Stimulated activated memory B cell treated with anti-CD40 and anti-IgM and Interleukin-4, amounts not matched to agents 10 μg/mL and 1 μg/mL and 100 μg/mL, for 72 hours (primary cell): ENCODE measurements at places on chromosomes 5 and 9.

DNA sequence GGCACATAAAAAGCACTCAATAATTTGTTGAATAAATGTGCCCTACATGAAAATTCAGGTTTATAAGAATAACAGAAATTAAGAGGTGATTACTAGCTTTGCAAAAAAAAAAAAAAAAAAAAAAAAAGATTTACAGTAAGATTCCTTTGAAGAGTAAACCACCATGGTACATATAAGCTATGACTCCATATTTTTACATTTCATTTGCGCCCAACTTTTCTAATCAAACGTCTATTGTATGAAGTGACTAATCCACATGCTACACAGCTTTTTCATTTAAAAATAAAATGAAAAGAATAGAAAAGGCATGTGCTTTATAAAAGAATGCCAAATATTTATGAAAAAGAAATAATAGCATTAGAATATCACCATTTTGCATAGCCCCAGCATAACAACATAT is at the start of gene PLAC8L1:
PLAC8L1 (minus strand) TSS at position 101 of the 400 bp plus-strand sequence. CDS start 1,266 bp downstream, outside the sequence.
- ATAC-seq = no peak

- no peak for ATAC-seq
Measured at GRCh38 chr5:142065273-142065672, 43.3 kb upstream of the NDFIP1 start.

- no peak for ATAC-seq
Measured at GRCh38 chr5:161625673-161626072, 59.8 kb upstream of the GABRA6 start.

GRCh38 chr5:32339878-32340277 is 27.1 kb upstream of the MTMR12 start:
- ATAC-seq = no peak

GRCh38 chr5:178536541-178537466 is 53.4 kb downstream of the COL23A1 start:
- ATAC-seq = peak; percentile 41

- ATAC-seq = peak; percentile 71
Measured at GRCh38 chr9:97853844-97854695, 1.0 kb downstream of the FOXE1 start.

DNA sequence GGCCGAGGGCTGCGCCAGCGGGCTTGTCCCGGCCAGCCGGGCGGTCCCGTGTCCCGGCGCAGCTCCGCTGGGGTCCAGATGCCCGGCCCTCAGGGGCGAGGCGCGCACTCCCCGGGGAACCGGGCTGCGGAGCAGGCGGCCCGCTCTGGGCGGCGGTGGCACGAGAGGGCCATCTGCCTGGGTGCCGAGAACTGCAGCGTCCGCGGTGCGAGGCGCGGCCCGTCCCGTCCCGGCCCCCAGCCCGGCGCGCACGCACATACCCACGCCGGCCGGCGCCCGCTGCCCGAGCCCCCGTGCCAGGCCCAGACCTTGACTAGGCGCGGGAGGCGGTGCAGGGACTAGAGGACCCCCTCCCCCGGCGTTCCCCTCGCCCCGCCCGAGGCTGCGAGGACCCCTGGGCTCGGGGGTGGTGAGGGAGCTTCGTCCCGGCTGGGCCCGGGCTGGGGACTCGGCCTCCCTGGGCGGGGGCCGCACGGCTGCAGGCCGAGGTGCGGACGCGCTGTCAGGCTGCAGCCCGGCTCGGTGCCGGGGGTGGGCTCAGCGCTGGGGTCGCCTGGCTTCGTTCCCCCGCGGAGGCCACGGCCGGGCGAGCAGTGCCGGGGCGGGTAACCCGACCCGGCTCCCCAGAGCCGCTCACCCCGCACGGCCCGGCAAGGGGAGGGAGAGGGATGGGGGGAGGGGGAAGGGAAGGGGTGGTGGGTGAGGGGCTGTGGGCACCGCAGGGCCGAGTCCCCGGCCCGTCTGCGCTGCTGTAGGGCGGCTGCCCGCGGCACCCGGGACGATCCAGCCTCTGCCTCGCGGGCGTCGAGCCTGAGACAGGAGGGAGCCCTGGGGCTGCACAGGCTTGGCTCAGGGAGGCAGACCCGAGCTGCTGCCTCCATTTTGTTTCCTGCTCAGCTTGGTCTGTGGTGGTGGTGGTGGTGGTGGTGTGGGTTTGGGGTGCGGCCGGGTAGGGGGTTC is 1.2 kb upstream of the NSD1 start:
- ATAC-seq = peak; percentile 44

GRCh38 chr9:122336866-122337555 is 33.8 kb upstream of the PTGS1 start:
- ATAC-seq = peak; percentile 19

GRCh38 chr5:95081982-95082381 is 202.9 kb downstream of the MCTP1 start:
- no peak for ATAC-seq

GRCh38 chr5:101977729-101978345 is 318.2 kb downstream of the SLCO4C1 start:
- no peak for ATAC-seq

DNA sequence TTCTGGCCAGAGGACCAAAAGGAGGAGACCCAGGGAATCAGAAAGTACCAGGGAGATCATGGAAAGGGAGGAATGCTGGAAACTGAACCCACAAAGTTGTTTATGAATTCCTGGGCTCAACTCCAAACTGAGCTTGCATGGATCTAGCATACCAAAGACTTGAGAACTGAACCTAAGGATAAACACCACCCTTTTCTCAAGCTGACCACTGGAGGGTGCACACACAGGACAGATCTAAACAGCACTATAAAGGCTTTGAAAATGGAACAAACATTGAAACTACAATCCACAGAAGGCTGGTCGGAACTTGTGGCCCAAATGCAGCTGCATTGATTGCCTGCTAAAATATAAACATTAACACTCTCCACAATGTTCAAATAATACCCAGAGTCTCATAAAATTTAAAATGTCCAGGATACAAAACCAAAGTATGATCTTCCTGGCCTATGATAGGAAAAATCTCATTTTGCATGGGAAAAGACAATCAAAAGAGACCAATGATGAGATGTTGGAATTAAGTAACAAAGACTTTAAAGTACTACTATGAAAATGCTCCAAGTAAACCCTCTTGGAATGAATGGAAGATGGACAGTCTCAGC is 15.6 kb upstream of the IRF1 start:
- ATAC-seq = peak; percentile 68

DNA sequence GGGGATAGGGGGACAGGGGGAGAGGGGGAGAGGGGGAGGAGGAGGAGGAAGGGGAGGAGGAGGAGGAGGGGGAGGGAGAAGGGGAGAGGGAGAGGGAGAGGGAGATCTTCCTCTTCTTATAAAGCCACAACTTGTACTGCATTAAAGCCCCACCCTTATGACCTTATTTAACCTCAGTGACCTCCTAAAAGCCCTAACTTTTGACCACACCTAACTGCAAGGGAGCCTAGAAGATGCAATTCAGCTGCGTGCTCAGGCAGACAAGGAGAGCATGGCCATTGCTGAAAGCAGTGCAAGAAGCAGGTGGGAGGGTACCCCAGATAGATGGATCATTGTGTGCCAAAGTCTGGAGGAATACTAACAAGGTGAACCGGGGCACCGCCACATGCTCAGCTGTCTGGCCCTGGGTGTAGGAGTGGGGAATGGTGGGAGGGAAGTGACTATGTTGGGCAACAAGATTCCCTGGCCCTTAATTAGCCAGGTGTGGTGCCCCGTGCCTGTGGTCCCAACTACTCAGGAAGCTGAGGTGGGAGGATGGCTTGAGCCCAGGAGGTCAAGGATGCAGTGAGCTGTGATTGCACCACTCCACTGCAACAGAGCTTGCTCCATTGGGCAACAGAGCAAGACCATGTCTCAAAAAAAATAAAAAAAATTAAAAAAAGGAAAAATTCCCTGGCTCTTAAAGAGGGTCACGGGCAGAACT is 125.4 kb upstream of the BOD1 start:
- no peak for ATAC-seq

- ATAC-seq = no peak
Measured at GRCh38 chr5:171813813-171814490, 28.3 kb downstream of the SMIM23 start.

GRCh38 chr5:371811-372555 is 50.5 kb downstream of the AHRR start:
- ATAC-seq = no peak

GRCh38 chr9:108413809-108414208 is 442.0 kb downstream of the ACTL7B start:
- no peak for ATAC-seq

DNA sequence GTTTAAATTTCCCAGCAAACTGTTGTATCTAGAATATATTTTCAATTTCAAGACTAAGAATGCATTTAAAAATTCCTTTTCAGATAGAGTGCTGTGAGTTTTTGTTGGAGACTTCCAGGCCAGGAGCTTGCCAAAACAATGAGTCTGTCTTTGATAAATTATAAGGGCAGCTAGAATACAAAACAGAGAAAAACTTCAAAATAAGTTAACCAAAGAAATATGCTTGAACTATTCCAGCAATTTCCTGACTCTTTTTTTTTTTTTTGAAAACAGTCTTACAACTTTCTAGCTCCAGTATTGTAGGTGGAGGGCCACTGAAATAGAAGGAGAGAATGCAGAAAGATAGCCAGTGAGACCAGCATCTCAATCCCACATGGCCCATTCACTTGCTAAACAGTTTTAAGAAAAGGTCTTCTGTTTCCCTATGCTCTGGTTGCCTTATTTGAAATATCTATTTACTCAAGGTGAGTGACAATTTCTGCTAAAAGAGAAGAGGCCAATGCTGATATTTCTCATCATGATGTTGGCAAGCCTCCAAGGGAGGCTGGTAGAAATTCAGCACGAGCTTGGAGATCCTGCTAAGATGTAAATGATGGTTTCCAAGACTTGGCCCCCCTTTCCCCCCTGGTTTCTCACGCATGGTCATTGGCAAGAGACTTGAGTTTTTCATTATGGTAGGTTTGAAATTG is 103.2 kb downstream of the USP20 start:
- no peak for ATAC-seq

- ATAC-seq = no peak
Measured at GRCh38 chr5:112793201-112793600, 55.5 kb downstream of the APC start.

DNA sequence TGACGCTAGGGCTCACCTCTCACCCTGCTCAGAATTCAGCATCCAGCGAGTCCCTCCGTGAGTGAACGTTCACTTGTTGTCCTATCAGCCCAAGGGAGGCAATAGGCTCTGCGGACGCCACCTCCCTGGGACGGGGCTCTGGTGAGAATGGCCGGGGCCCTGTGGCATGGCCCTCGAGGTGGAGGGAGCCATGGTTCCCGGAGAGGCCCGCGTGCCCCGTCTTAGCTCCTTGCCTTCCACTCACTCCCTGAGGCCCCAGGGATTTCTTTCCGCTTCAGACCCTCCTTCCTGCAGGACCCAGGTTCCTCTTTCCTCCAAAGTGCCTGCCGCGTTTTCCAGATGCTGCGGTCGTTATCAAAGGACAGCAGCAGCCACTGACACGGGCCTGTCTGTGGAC is 21.5 kb downstream of the EXOC3 start:
- peak; percentile 2 for ATAC-seq

DNA sequence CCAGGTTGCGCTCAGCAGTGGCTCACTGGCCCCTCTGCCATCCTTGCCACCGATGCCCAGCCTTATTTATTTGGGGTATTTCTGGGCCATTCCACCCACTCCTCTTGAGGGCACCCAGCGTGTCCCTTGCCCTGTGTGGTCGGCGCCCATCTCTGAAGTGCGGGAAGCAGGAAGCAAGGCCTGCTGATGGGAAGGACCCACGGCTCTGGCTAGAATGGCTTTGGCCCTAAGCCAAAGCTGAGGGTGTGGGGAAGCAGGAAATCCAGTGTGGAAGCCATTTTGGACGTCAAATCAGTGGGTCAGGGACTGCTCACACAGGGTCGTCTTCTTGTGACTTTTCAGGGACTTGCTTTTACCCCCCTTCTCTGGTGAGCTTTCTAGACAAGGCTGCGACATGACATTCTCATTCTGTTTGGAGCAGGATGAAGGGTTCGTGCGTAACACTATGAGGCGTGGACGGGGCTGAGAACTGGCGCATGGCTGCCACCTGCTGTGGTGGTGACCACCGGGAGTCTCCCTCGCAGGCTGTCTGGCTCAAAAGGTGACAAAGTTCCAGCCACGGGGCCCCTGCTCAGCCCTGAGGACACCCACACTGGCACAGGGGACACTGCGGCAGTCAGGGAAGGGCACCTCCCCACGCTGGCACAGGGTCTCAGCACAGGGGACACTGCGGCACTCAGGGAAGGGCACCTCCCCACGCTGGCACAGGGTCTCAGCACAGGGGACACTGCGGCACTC is 50.7 kb upstream of the NKD2 start:
- no peak for ATAC-seq

- ATAC-seq = no peak
Measured at GRCh38 chr5:141532726-141533125, 43.8 kb downstream of the PCDHGC5 start.

GRCh38 chr9:70805949-70806348 is 315.5 kb downstream of the TRPM3 start:
- no peak for ATAC-seq
